Right ventricle myocardium inferior (tissue), 1 donor: ENCODE measurements at places on chromosomes 3 and 15.

DNA sequence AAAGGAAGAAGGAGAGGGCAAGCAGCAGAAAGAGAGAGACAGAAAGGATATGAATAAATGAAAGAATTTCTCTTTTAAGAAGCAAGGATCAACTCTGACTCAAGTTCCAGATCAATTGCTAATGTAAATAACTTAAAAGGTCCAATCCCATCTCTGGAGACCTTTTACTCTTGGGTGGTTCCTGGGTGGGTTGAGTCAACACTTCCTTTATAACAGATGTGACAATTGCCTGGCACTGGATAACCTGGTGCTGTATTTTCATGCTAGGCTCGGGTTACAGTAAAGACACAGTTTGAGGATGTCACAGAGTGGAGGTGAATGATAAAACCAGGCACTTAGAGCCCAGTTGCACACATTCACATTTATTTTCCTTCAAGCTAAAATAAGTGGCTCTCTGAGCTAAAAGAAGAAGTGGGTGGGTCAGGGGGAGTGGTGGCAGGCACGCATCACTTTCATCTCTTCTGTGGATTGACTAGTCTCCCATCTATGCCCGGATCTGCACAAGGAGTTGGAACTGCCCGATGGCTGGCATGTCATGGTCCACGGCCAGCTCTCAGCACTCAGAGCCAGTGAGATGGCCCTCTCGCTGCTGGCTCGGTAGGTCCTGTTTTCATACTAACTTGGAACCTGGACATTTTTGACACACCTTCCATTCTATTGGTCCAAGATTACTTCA, 465.8 kb downstream of the FOXP1 start:
- DNase-seq: no peak

DNA sequence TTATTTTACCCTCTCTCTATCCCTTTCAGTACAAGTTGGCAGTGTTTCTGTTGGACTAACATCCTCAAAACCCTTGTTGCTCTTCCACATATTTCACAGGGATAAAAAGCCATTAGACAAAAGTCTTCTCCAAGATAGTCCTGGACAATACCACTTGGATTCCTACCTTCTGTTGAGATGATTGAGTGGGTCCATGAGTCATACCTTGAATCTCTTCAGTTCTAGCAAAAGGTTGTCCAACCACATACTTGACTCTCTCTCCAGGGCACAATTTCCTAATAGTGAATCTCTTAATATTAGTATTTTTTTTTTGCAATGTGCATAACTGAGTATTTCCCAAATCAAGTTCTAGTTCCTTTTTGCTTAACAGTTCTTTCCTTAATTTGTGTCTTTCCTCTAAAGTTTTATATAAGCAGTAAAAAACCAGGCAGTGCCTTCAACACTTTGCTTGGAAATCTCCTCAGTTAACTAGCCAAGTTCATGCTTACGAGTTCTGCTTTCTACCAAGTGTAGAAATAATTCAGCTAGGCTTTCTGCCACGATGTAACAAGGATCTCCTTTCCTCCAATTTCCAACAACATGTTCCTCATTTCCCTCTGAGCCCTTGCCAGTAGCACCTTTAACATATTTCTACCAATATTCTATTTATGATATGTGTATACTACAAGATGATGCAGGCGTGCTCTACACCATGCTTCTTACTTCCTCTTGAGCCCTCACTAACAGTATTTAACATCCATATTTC, 68.3 kb upstream of the NEO1 start:
- no peak for DNase-seq

GRCh38 chr15:100918690-100919480, at the start of gene LRRK1:
LRRK1 (plus strand) TSS chr15:100919357; CDS start chr15:100924633, 5,276 bp downstream.
- peak; percentile 81 for DNase-seq

- DNase-seq: peak; percentile 96
Observed at GRCh38 chr3:105366326-105367062, at the start of gene ALCAM. ALCAM (plus strand) TSS chr3:105366909.

DNA sequence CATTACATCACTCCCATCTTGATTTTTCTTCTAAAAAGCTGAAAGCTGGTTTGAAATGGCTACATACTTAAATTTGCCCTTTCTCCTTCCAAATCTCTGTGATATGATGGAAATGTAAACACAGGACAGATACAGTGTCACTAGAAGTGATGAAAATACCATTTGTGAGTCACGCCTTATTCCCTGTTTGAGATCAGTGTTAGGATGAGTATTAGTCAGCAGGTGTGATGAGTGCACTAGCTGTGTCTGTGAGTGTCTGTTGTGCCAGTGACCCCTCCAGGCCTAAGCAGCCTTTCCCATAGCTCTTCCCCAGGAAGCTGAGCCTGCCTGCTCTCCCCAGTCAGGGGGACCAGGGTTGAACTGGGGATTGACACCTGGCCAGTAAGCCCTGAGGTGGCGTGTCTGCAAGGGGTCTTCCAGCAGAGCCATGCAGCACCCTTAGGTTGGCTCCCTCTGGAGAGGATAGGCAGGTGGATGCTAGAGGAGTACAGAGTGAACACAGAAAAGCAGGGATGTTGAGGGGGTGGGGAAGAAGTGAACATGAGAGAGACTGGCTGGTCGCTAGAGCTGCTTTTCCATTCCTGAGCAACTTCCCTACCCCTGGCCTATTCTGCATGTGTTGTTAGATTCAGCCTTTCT, 92.0 kb downstream of the PDE8A start:
- DNase-seq: no peak

GRCh38 chr3:79139395-79140068, 628.3 kb downstream of the ROBO1 start:
- DNase-seq: no peak

- no peak for DNase-seq
Observed at GRCh38 chr3:39592311-39593050, 125.0 kb downstream of the MOBP start.

DNA sequence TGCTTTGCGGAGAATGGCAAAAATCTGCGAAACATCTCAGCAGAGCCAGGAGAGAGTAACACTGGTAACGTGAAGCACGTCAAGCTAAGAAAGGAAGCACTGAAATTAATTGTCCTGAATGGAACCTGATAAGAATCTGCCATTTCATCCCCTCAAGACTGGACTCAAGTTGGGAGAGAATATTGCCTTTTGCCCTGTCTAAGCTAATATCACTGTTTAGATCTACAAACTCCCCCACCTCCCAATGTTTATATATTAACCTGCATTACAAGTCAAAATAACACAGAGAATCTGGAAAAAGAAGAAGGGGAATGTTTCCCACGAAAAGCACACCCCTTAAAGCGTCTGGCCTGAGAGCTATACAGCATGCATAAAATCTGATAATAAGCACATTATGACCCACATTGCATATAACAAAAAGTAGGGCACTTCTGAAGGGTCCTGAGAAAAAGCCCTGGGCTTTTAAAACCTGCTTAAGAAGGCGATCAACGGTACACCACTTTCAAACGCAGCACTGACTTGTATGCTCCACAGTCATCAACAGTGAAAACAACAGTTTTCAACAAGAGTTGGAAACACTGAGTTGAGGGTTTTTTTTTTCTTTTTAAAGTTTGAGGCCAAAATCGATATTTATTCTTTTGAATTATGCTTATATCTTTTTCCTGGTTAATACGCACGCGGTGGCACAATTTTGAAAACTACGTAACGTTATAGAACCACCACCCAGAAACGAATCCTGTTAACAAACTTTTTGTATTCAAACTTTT, 1.4 kb upstream of the KAT2B start:
- DNase-seq: no peak

GRCh38 chr3:172517859-172518466, 5.3 kb downstream of the TNFSF10 start:
- no peak for DNase-seq

DNA sequence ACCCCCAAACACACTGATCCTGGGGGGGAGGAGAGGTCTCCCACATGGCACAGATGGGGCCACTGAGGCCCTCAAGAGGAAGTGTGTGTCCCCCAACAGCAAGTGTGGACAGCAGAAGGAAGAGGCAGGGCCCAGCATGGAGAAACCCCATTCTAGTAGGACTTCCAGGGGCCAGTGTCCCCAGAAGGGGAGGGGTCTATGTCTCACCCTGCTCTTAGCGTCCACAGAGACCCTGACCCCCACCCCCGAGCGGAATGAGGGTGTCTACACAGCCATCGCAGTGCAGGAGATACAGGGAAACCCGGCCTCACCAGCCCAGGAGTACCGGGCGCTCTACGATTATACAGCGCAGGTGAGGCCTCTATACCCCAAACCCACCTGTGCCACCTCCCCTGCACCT, 35.3 kb downstream of the TSPAN3 start:
- DNase-seq: no peak

GRCh38 chr3:77254967-77255831, 215.3 kb downstream of the ROBO2 start:
- no peak for DNase-seq

DNA sequence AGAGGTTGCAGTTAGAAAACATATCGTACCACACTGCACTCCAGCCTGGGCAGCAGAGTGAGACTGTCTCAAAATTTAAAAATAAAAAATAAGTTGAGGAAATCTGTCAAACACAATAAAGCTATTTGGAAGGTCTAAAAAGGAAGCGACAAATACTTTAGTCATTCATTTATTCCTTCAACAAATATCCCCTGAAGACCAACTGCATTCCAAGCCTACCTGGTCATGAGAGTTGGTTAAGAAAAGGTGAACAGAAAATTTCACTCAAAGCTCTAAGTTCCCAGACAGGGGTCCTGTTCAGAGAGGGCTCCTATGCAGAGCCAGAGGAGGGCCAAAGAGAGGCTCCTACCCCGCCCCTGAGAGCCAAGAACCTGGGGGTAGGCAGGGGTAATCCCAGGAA, 15.4 kb upstream of the PRKAR2A start:
- DNase-seq: no peak

DNA sequence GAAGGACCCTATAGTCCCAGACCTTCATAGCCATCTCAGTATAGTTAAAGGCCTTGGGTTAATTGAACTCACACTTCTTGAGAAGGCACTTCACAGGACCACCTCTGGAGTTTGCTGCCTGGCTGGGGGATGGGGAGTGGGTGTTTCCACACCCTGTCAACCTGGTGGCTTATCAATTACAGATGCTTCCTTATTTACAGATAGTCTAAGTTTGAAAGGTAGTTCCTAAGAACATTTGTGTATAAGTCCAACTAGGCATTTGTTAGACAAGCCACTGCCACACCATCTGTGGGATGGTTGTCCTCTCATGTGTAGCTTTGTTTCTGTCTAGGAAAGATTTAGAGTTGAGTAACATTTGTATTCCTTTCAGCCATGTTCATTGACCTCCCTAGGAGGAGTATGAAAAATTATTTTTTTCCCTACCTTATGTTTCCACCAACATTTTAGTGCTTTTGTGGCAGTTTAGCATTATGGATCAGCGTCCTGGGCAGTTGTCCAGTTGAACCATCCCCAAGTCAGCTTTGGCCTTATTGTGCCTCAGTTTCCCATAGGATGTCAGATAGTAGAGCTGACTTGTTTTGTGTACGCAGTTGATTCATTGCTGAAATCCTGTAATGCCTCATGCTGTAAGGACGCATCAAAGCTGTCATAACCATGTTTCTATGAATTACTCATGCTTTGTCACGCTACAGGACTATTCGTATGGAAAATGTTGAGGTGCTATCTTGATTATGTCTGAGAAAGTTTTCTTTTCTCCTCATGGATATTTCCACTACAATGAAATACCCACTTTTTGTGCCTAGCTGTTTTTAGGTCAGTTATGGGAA, 21.2 kb upstream of the SIAH2 start:
- DNase-seq: no peak

DNA sequence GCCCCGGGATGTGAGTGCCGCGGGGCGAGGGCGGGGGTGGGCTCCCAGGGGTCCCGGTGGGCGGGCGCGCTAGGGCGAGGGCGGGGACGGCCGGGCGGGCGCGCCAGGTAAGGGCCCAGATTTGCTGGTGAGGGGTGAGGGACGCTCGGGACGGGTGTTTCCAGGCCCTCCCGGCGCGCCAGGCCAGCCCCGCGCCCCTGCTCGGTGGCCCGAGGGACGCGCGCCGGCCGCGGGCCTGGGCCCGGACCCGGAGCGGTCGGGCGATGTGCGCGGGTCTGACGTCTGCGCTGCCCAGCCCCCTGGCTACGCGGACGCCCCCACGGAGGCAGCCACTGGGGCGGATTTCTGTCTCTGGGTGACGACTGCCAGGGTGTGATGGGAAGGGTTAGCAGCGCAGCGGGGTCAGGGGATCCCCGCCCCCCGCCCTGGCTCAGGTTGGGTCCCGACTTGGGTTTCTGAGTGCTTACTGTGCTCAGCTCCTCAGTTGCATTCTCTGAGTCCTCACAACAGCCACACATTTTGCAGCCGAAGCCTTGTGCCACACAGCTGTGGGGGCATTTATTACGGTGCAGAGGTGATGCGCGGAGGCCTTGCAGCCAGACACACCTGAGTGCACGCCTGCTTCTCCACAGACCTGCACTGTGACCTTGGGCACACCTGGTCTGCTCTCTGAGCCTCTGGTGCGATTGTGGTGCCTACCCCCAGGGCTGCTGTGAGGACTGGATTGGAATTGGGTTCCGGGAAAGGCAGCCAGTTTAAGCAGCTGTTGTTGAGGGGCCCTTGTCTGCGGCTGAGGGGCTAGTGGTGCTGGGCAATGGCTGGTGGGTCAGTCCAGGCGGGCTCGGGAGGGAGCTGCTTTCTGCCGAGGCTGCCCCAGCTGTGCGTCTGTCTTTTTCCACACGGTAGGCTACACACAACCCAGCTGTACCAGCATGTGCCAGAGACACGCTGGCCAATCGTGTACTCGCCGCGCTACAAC, 523 bp downstream of the HDAC11 start:
- DNase-seq: no peak

DNA sequence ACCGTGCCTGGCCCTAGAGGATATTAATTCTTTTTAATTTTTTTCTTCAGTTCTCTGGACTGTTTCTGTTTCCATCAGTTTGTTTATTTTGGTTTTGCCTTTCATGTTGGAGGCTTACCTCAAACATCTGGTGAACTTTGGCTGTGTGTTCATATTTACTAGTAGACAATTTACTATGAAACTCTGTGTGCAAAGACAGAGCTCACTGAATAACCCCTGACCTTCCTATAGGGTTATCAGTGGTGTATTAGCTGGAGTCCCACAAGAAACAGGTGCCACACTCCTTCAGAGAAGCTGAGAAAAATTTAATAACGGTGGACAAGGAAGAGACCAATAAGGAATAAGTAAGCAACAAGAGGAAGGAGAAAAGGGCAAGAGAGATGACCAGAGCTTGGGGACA, 28.8 kb upstream of the TRA2B start:
- DNase-seq: no peak

DNA sequence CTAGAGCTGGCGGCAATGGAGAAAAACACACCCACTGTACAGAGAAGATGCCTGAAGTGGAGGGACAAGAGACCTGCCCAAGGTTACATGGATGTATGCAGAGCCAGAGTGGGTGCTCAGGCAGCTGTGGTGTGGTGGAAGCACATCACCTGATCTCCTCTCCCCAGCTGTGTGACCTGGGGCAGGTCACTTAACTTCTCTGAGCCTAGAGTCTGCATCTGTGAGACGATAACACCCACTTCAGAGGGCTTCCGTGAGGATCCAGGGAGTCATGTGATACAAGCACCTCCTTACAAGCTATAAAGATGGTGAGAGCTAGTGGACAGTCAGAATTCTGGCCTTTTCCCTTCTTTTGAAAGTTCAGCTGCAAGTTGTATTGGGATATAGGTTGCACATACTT, 55.1 kb upstream of the HERC1 start:
- DNase-seq: no peak

- no peak for DNase-seq
Observed at GRCh38 chr3:114356066-114356465, 62.2 kb downstream of the TIGIT start.

GRCh38 chr15:74620636-74621545, 5.3 kb downstream of the CLK3 start:
- peak; percentile 82 for DNase-seq
